ENCODE measurements at places on chromosomes 16 and 17.

DNA sequence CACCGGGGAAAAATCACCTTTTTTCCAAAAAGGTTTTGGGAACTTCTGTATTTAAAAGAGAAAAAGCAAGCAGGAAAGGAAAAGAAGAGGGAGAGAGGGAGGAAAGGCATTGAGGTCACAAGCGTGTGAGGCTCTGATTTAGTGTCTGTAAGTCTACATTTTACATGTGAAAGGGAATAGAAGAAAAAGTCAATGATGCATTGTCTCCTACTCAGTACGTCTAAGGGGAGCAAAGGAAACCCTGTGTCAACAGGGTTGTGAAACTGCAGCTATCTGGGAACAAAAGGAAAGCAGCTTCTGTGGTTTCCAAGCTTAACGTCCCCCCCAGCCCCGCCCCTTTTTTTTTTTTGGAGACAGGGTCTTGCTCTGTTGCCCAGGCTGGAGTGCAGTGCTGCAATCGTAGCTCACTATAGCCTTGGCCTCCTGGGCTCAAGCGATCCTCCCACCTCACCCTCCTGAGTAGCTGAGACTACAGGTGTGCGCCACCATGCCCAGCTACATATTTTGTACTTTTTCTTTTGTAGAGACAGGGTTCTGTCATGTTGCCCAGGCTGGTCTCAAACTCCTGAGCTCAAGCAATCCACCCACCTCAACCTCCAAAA is 1.8 kb upstream of the CDC42EP4 start:
- no peak for DNase-seq

- DNase-seq, result no peak
These were observed 30.8 kb downstream of the KDM8 start for GRCh38 chr16:27234171-27234570.

- DNase-seq, result no peak
These were observed 8.7 kb upstream of the KREMEN2 start for GRCh38 chr16:2955438-2955778.

- no peak for DNase-seq
These were observed 72.0 kb downstream of the SOX9 start for GRCh38 chr17:72192800-72193192.

DNA sequence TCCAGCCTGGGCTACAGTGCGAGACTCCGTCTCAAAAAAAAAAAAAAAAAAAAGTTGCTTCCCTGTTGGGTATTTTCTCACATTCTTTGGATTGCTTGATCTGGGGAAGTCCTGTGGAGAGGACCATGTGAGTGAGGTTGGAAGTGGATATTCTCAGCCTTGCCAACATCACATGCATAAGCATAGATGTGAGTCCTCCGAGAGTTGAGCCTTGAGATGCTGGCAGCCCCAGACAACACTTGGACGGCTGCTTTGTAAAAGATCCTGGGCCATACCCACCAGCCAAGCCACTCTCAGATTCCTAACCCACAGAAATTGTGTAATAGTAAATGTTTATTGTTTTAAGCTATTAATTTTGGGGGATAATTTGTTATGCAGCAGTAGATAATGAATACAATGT is 1570.0 kb upstream of the GOT2 start:
- DNase-seq, result no peak

GRCh38 chr16:74051-74746 is 1.8 kb upstream of the RHBDF1 start:
- no peak for DNase-seq

DNA sequence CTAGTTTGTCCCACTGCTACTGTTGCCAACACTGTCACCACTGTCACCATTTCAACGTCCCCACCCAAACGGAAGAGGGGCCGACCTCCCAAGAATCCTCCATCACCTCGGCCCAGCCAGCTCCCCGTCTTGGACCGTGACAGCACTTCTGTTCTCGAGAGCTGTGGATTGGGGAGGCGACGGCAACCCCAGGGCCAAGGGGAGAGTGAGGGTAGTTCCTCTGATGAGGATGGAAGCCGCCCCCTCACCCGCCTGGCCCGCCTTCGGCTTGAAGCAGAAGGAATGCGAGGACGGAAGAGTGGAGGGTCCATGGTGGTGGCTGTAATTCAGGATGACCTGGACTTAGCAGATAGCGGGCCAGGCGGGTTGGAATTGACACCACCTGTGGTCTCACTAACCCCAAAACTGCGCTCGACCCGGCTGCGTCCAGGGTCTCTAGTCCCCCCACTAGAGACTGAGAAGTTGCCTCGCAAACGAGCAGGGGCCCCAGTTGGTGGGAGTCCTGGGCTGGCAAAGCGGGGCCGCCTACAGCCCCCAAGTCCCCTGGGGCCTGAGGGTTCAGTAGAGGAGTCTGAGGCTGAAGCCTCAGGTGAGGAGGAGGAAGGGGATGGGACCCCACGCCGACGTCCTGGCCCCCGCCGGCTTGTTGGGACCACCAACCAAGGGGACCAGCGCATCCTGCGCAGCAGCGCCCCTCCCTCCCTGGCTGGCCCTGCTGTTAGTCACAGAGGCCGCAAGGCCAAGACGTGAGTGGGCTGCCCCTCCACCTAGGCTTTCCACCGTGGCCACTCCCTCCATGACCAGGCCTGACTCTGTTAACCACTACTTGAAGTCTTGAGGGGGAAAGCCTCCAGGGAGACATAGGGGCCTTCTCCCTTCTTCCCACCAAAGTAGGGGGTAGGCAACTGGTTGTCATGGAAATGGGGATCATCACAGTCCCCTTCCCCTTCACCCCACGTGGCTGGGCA is 9.0 kb upstream of the PHKG2 start:
- DNase-seq, result no peak

DNA sequence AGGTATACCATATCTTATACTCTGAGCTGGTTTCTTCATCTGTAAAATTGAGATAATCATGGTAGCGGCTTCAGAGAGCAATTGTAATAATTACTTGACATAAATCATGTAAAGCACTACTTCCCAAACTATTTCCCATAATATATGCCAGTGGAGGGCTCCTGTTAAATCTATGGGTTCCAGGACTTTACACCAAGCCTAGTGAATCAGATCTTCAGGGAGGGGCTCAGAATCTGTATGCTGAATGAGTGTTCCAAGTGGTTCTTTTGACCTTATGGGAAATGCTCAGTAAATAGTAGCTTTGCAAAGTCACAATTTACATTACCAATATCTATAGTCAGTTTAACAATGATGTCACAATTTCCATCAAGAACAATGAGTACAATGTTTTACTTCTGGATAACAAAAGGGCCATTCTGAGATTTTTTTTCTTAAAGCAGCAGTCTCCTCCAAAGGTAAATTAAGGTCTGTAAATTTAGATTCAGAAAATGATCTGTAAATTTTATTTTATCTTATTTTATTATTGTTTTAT is 50.9 kb upstream of the NLK start:
- no peak for DNase-seq

- no peak for DNase-seq
These were observed 131.0 kb downstream of the AATF start for GRCh38 chr17:37079735-37080134.

- DNase-seq, result no peak
These were observed 121.4 kb downstream of the C16orf78 start for GRCh38 chr16:49494891-49495566.

GRCh38 chr16:2151188-2152091 is 3.0 kb downstream of the RAB26 start:
- no peak for DNase-seq

DNA sequence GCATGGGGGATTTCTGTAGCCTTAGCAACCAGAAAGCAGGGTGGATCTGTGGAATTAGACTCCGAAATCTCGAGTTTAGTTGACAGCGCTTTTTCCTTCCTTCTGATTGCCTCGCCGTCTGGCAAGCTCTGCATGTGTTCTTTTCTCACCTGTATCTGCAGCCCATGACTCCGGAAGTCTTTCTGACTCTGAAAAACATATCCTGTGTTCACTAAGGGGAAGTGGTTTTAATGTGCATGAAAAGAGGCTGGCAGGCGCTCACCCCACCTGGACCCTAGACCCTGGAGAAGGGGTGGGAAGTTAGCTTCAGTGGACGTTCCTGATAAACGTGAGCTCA is 158.5 kb downstream of the RPTOR start:
- no peak for DNase-seq

GRCh38 chr17:34154961-34155730 is 99.9 kb upstream of the CCL2 start:
- no peak for DNase-seq

- DNase-seq, result no peak
These were observed 1.5 kb upstream of the GLG1 start for GRCh38 chr16:74608381-74608780.

DNA sequence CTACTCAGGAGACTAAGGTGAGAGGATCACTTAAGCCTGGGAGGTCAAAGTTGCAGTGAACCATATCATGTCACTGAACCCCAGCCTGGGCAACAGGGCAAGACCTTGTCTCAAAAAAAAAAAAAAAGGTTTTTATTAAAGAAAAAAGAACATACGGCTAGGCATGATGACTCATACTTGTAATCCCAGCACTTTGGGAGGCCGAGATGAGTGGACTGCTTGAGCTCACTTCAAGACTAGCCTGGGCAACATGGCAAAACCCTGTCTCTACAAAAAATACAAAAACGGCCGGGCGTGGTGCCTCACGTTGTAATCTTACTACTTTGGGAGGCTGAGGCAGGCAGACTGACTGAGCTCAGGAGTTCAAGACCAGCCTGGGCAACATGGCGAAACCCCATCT is 38.4 kb downstream of the RANBP10 start:
- no peak for DNase-seq

- DNase-seq, result no peak
These were observed 539.6 kb upstream of the HSBP1 start for GRCh38 chr16:83268169-83268568.

GRCh38 chr17:62981933-62982332 is 15.9 kb downstream of the TANC2 start:
- DNase-seq, result no peak

DNA sequence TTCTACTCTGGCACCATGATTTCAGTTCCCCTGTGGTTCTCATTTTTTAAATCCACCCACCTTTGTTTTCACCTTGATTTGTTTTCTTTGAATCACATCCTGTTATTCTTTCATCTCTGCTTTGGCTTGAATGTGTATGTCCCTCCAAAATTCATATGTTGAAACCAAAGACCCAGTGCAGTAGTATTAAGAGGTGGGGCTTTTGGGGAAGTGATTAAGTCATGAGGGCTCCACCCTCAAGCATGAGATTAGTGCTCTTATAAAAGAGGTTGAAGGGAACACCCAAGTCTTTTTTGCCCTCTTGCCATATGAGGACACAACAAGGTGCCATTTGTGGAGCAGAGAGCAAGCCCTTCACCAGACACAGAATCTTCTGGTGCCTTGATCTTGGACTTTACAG is 382.3 kb downstream of the SLC39A11 start:
- DNase-seq, result no peak

- no peak for DNase-seq
These were observed 10.9 kb downstream of the FLII start for GRCh38 chr17:18247613-18248001.

- DNase-seq, result no peak
These were observed 75.1 kb downstream of the CYLD start for GRCh38 chr16:50816901-50817555.

GRCh38 chr16:54488729-54489128 is 202.1 kb upstream of the IRX3 start:
- DNase-seq, result no peak

DNA sequence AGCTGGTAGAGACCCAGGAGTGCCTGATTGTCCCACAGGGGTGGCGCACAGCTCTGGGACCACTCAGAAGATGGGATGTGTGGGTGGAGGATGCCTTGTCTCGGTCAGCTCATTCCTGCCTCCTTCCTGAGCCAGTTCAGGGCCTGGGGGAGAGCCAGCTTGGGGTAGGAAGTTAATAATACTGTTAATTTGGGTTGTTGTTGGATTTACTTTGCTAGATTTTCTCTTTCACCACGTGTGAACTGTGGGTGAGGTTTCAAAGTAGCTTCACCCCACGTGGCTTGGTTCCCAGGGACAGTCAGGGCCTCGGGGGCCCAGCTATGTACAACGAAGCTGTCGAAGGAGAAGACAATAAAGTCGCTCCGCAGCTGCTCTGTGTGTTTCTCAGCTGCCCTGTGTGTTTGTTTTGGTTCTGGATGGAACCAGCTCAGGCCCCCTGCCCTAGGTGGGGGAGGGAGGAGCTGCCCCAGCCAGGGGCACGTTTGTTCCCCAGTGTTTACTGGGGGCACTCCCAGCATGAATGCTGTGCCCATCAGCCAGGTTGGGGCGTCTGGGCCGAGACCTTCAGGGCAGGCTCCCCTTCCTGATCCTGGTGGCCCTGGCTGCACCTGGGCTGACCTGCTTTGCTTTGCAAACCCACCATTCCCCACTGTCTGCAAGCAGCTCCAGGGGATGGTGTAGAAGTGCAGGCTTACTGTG is 2.3 kb downstream of the NUDT16L1 start:
- no peak for DNase-seq

DNA sequence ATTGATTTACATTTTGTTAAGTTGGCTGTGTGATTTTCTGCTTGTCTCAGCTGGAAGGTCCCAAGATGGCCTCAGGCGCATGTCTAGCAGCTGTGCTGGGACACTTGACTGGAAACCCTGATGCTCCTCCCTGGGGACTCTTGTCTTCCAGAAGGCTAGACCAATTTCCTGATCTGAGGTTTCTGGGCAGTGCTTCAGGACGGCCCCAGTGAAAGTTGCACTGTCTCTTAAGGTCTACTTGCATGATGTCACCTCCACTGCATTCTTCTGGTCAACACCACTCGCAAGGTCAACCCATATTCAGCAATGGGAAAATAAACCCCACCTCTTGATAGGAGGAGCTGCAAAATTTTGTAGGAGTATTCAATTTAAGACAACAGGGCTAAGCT is 116.0 kb downstream of the SALL1 start:
- DNase-seq, result no peak

- DNase-seq, result no peak
These were observed 6.2 kb downstream of the SPATA2L start for GRCh38 chr16:89695086-89695874.

DNA sequence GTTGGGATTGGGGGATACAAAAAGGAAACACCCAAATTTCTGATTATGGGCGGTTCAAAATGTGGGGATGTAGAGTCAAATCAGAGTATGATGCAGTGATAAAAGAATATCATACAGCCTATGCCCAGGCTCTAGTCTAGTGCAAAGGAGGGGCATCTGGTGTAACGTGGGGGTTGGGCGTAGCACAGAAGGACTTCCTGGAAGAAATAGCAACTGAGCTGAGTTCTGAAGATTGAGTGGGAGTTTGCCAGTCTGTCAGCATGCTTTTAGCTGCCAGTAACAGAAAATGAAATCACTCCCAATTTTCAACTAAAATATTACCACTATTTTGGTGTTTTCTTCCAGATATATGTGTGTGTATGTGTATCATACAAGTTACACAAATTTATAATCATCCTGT is 196.9 kb downstream of the SPECC1 start:
- no peak for DNase-seq

DNA sequence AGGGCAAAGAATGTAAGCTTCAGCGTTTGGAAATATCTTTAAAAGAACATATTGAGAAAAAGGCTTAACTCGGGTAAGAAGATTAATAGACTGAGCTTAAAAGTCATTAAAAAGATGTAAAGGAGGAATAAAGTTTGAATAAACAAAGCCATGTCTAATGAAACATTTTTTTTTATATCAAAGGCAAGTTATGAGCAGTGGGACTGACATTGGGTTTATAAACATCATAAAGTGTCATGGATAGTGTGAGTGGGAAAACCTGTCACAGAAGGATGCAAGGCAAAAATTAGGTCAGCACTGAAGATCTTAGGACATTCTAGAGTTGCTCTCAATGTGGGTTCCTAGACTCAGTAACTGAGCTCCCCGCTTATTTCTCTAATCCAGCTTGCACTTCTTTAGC is 438.0 kb upstream of the CDH11 start:
- DNase-seq, result no peak
